ENCODE measurements at places on chromosomes 5 and 9.

GRCh38 chr5:21063146-21063545 lies 1075.1 kb upstream of the CDH18 start:
- DNase-seq = no peak

- DNase-seq = no peak
Measured at GRCh38 chr9:107087222-107087621, 195.9 kb upstream of the RAD23B start.

DNA sequence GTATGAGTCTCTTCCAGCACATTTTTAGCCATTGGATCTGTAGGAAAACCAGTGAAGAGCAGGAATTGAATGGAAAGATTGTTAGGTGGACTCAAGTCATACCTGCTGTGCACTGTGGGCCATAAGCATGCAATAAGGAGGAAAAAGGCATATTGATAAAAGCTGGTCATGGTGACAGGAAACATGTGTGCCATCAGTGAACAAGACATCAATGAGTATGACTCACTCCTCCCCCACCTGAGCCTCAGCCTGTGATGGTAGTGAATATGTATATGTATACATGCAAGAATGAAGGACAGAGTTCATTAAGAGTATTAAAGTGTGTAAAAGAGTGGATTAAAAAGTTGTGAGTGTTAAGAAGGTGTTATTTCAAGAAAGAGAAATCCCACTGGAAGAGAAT lies 164.5 kb downstream of the TMEM38B start:
- no peak for DNase-seq

DNA sequence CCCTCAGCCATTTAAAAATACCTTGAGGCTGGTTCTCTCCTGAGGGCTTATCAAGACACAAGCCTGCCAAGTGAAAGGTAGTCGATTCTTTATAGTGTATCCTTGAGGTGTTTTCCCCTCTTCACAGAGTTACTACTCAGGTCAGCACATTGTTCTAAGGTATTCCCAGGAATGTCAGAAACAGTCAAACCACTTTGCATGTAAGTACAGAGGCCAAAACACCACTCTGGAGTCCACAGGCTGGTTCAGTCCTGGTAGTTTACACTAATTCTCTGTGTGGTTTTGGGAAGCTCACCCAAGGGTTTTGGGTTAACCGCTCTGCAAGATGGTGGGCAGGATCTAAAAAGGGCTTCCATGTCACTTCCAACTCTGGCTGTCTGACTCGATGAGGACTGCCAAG lies 162.3 kb upstream of the PPP2R2B start:
- DNase-seq = no peak

DNA sequence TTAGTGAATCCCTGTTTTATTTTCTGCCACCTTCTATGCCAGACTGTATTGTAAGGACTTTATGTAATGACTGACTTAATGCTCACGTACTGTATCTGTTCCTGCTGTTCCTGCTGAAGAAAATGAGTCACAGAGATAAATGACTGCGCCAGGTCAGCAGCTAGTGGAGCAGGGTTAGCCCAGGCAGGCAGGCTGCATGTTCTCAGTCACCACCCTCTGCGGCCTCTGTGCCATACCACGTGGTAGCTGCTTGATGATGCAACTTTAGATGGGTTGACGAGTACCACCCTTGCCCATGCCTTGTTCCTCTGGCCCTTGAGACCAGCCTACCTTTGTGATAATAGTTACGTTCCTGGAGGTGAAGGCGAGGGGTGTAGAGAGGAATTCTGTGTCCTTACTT lies 161.9 kb downstream of the TRIO start:
- DNase-seq = no peak

GRCh38 chr5:113330533-113331208 lies 104.1 kb downstream of the TSSK1B start:
- no peak for DNase-seq

- DNase-seq = no peak
Measured at GRCh38 chr9:75889977-75890471, 449 bp upstream of the PCSK5 start.

DNA sequence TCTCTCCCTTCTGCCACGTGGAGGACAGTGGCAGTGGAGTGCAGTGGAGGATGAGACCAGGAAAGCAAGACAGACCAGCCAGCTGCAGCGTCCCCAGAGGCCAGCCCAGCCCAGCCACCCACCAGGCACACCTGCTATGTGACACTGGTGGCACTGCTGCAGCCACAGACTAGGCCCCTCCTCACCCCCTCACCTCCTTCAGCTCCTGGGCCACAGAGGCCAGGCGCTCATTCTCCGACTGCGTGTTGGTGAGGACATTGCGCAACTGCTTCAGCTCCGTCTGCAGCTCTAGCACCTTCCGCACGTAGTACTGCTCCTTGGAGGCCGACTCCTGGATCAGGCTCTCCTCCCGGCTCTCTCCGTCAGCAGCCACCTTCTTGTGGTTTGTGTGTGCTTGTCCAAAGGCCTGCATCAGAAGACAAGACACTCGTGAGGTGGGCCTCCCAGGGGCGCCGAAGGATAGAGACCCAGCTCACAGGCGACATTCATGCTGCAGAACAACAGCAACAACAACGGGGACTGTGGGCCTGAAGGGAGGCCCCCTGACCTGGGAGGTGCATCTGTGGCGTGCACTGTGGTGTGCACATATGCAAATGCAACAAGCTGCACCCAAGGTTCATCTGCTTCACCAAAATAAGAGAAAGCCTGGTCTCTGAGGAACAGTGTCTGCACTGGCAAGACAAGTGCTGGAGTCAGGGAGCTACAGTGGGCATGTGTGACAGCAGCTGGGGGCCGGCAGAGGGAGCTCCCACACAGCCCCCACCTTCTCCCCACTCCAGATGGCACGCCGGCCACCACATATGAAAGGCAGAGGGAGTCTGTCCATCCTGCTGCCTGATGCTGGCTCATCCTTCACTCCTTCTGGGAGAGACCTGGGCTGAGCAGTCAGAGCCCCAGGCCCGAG lies 35.5 kb downstream of the BICD2 start:
- DNase-seq = no peak

- no peak for DNase-seq
Measured at GRCh38 chr5:61177070-61177469, 14.8 kb upstream of the SMIM15 start.

DNA sequence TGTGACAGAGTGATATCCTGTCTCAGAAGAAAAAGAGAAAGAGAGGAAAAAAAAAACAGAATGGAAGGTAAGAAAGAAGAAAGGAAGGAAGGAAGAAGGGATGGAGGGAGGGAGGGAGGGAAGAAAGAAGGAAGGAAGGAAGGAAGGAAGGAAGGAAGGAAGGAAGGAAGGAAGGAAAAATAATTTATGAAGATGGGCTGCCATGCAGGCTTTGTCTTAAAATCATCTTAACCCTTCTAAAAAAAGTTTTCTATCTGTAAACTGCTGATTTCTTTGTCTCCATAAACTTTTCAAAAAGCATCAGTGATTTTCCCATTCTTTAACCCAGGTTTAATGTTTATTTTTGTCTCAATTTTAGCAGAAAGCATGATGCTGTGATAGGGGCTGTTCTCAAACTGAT lies 1154.1 kb upstream of the CDH6 start:
- no peak for DNase-seq

DNA sequence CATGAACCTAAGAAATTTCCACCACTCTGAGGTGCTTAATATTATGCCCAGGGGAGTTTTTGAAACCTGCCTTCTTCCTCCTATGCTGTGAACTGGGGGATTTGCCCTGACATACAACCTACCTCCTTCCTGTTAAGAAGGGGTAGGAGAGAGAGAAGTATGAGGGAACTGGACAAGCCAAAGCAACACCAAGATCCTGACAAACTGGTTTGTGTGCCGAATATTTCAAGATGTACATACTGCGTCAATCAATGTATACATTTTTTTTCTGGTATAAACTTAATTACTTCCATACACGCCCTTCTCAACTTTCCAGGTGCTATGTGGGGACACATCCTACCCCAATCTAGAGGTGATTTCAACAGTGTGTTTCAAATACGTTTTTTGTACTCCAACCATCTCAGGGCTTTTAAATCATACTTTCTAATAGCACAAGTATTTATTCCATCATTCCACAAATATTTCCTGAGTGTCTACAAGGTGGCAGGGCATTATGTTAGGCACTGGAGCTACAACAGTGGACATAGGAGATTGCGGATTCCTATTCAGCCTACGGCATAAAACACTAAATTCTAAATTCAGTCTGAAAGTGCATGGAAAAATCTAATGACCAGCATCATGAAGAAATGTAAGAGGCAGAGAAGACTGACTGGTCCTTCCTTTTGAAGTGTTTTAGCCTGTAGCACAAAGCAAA lies 70.1 kb upstream of the IFNK start:
- no peak for DNase-seq

- no peak for DNase-seq
Measured at GRCh38 chr5:173771121-173771724, 116.9 kb upstream of the CPEB4 start.

- no peak for DNase-seq
Measured at GRCh38 chr5:111070272-111071134, 1.0 kb upstream of the TSLP start.

- no peak for DNase-seq
Measured at GRCh38 chr5:127353796-127354195, 63.2 kb downstream of the MEGF10 start.
